ENCODE measurements at places on chromosomes 6 and 20.
A peak's percentile ranks its signal among the peaks of the same experiment; 100 is the strongest.

DNA sequence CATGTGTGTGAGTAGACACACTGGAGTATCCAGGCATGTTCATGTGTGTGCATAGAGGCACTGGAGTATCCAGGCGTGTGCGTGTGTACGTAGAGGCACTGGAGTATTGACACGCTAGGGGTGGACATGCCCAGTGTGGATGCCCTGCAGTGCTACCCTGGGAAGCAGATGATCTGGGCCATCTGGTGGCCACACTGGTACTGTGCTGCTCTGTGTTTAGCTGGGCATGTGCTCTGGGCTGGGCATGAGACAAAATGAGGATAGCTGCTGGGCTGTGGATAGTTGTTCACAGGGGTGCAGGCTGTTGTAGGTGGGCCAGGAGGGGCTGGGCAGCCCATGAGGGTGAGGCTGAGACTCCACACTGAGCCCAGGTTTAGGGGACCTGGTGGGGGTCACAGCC, 24.0 kb upstream of the NPBWR2 start:
- no peak for DNase-seq

GRCh38 chr6:136191606-136192312, 58.4 kb downstream of the MTFR2 start:
- DNase-seq: no peak

GRCh38 chr6:160427312-160428068, 79.3 kb downstream of the SLC22A3 start:
- no peak for DNase-seq

DNA sequence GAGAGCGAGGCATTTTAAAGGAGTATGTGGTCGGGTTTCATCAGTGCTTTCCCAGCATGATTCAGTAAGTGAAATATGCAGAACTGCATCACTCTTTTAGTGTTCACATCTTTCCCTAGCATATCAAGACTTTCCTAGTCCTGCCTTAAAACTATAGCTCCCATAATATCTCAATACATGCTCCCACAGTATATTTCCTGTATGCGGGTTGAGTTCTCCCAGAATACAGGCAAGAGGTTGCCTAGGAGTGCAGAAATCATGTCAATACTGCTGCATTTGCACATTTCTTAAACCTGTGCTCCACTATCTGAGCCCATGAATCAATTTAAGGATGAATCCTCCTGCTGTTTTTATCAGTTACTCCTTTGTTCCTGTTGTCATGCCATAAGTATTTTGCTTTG, 386.6 kb upstream of the SLC35B3 start:
- DNase-seq: no peak

- DNase-seq: no peak
Measured at GRCh38 chr6:35174088-35174434, 32.9 kb upstream of the TCP11 start.

GRCh38 chr6:111773501-111774345, 99.5 kb downstream of the FYN start:
- DNase-seq: no peak

DNA sequence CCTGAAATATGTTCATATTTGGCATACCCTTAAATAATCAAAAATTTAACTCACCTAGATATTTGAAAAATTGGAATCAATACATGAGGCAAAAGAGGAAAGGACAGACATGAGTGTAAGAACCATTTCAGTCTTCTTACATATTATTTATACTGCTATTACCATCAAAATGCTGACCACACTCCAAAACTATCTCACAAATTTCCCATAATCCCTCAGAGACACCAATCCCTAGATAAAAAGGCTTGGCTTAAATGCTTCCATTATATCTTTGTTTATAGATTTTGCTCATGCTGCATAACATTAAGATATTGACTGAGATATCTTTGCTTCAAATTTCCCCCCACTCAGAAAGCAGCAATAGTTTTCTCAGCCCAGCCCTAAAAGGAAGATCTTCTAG, 11.7 kb upstream of the NT5DC1 start:
- no peak for DNase-seq

GRCh38 chr6:39254999-39255535, 25.8 kb upstream of the KCNK5 start:
- DNase-seq: no peak

GRCh38 chr20:4038047-4038459, 22.7 kb upstream of the RNF24 start:
- peak; percentile 41 for DNase-seq

DNA sequence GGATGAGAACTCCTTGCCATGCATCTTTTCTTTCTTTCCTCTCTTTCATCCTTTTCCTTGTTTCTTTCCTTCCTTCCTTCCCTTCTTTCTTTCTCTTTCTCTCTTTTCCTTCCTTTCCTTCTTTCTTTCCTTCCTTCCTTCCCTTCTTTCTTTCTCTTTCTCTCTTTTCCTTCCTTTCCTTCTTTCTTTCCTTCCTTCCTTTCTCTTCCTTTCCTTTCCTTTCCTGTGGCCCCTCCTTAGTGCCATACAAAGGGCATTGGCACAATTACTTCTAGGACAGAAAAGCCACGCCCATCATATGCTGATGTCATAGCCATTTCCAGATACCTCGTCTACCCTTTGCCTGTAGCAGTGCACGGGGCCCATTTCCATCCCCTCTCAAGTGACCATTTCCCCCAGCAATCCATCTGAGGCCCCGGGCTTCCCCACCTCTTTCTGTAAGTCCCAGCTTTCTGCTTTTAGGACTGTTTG, 2.2 kb upstream of the CENPB start:
- no peak for DNase-seq

DNA sequence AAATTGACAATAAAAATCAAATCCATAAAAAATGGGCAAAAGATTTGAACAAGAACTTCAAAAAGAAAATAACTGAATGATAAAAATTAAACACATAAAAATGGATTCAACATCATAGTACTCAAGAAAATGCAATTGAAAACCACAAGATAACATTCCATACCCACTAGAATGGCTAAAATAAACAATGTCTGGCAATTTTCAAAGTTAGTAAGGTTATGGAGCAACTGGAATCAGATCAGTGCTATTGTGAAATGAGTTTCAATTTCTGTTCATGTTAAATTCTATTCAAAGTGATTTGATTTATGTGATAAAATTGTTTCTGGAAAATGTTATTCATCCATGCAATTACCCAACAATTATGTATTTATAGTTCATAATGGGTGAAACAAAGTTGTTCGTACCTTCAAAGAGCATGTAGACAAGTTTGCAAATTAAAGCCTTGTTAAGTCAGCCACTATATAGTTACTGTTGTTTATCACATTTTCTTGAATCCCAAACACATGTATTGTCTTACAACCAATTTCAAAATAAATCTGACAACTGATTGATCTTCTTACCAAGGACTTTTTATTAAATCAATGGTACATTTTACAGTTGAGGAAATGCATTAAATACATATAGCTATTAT, 151.5 kb upstream of the CENPW start:
- no peak for DNase-seq

DNA sequence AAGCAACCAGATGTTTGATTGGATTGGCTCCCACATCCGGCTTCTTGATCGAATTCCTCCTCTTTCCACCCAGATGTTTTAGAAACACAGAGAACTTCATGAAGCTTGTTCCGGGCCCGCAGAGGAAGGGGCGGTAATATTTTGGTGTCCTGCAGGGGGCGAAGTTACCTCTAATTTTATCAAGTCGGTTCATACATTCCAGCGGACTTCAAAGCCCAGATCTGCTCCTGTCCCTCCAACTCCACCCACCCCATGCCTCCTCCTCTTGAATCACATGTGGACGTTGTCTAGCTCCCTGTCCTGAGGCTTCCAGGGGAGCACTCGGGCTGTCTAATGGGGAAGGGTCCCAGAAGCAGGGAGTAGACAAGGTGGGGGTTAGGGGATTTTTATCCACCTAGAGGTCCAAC, 2.9 kb upstream of the BMP6 start:
- peak; percentile 36 for DNase-seq

DNA sequence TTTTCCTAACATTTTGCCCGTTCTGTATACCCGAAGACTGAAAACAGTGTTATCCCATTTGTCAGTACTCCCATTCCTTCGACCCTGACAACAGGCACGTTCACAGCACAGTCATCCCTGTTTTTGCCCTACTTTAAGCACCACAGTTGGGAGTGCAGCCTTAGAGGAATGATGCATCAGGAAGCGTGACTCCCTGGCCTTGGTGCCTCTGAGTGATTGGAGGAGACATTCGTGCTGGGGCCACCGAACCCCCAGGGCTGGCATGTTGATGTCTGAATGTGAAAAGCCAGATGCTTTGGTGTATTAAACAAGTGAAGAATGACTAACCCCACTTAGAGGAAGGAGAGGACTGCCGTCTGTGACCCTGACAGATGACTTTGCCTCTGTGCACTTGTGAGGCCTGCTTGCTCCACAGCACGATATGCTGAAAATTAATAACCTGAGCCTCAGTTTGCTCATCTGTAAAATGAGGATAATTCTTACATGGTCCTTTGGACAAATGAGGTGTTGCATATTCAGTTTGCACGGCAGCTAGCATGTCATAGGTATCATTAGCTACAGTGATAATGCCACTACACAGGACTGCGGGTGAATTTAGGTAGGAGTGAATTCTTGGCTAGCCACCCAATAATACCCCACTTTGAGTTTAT, 36.0 kb downstream of the STK35 start:
- no peak for DNase-seq

DNA sequence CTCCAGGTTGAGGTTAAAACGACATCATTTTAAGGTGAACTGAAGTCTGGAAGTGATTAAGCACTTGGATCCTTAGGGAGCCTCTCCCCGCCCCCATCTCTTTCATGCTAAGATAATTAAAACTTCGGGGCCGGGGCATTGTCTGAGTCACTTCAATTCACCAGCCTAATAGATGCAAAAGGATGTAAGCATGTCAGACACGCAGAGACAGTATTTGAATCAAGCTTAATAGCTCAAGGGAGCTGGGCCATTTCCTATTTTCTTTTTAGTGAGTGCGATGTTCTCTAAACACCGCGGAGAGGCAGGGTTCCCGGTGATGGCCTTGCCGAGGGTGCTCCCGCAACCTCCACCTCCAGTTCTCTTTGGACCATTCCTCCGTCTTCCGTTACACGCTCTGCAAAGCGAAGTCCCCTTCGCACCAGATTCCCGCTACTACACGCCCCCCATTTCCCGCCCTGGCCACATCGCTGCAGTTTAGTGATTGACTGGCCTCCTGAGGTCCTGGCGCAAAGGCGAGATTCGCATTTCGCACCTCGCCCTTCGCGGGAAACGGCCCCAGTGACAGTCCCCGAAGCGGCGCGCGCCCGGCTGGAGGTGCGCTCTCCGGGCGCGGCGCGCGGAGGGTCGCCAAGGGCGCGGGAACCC, 516 bp upstream of the IRF4 start:
- no peak for DNase-seq

- DNase-seq: no peak
Measured at GRCh38 chr6:154715446-154715845, 17.8 kb upstream of the SCAF8 start.

DNA sequence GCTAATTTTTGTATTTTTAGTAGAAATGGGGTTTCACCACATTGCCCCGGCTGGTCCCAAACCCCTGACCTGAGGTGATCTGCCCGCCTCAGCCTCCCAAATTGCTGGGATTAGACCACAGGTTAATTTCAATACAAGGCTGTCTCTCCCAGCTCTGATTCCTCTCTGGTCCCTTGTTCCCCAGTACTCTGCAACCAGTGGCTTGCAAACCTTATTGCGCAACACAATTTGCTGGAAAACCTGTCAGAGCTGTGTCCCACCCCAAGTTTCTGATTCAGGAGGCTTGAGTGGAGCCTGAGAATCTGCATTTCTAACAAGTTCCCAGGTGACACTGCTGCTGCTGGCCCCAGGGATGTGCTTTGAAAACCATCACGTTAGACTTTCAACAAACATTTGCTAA, 96.2 kb upstream of the SRSF6 start:
- no peak for DNase-seq

GRCh38 chr6:112296694-112297093, 42.3 kb upstream of the LAMA4 start:
- DNase-seq: no peak

DNA sequence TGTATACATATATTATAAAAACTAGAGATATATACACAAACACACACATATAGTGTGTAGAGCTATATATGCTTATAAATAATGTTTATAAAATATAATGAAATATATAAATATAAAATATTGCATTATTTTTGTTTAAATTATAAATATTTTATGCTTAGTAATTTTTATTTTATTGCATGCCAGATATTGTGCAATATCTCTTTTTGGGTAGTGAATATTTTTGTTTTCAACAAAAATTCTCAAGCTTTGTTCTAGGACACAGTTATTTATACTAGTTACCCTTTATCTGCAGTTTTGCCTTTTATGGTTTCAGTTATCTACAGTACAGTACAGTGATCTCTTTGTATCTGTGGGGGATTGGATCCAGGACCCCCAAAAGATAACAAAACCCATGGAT, 52.2 kb downstream of the PFDN4 start:
- DNase-seq: no peak

DNA sequence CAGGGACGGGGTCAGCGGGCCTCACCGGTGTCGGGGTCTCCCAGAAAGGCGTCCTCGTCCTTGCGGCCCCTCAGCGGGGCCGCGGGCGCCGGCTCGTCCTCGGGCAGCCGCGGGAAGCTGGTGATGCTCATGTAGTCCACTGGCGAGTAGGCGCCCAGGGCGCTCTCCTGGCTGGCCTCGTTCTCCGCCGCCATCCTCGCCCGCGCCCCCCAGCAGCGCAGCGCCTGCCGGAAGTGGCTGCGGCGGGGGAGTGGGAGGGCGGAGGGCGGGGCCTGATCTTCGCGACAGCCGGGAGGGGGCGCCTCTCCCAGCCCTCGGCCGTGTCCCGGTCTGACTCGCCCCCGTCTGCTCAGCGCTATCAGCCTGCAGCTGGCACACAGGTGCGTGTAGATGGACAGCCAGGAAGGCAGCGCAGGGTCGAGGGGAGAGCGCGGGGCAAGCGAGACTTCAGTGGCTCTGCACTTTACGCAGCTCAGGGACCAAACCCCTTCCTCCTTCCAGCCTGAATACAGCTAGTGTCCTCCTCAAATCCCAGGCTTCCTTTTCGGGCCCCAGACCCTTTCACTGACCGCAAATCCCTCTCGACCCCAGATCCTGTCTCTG, at the start of gene GGT7:
Gene GGT7, minus strand, starts transcription at position 235 of the 603 bp plus-strand sequence. Its CDS starts 41 bp downstream, at position 194.
- peak; percentile 75 for DNase-seq

GRCh38 chr20:63580796-63581461, 6.9 kb upstream of the HELZ2 start:
- peak; percentile 59 for DNase-seq

DNA sequence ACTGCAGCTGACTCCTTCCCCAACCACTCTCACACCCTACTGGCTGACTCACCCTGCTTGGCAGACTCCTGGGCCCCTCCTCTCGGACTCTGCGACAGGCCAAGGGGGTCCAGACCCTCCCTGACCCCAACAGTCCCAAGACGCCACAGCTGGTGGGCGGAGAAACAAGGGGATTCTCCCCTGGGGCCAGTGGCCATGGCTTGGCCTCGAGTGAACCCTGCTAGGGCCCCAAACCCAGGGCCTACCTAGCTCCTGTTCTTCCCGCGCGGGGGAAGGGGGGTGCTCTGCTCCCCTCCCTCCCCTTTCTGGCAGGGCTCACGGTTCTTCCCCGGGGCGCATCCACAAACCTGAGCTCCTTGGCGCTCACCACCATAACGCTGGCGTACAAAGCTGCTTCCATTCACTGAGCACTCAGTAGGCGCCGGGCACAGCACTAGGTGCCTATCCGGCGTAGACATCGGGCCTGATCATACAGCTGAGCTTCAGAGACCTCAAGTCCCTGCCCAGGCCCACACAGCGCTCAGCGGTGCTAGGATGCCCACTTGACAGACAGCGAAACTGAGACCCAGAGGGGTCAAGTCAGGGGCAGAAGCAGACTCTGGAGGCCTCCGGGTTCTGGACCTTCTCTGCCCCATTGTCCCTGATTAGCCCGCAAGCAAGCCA, 597 bp downstream of the ADA start:
- no peak for DNase-seq
